Stimulated activated CD8-positive, alpha-beta memory T cell treated with anti-CD3 and anti-CD28 coated beads, Interleukin-7, amount 100 ng/mL, for 4 hours (primary cell): ENCODE measurements at places on chromosomes 16 and 17.

DNA sequence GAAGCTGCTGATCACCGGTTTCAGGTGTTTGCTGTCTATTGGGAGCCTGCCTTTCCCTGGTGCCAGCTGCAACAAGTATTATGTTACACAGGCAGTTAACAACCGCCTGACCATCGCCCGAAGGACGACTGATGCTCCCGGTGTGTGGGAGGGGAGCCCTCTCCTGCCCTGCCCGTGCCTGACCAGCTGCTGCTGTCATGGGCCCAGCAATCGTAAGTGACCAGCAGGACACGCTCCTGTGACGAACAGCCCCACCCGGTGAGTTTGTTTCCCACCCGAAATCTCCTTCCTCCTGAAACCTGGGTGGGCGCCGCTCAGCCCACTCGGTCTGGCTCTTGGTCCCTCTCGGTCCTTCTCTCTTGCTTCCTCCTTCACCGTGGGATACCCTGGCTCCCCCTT, 17.9 kb upstream of the UBE2I start:
- no peak for DNase-seq

- no peak for DNase-seq
These were observed 27.1 kb upstream of the IL21R start for GRCh38 chr16:27374804-27375425.

- no peak for DNase-seq
These were observed 2.3 kb downstream of the STAT5A start for GRCh38 chr17:42290577-42290976.

- no peak for DNase-seq
These were observed 34.3 kb upstream of the CBX4 start for GRCh38 chr17:79873583-79873982.

DNA sequence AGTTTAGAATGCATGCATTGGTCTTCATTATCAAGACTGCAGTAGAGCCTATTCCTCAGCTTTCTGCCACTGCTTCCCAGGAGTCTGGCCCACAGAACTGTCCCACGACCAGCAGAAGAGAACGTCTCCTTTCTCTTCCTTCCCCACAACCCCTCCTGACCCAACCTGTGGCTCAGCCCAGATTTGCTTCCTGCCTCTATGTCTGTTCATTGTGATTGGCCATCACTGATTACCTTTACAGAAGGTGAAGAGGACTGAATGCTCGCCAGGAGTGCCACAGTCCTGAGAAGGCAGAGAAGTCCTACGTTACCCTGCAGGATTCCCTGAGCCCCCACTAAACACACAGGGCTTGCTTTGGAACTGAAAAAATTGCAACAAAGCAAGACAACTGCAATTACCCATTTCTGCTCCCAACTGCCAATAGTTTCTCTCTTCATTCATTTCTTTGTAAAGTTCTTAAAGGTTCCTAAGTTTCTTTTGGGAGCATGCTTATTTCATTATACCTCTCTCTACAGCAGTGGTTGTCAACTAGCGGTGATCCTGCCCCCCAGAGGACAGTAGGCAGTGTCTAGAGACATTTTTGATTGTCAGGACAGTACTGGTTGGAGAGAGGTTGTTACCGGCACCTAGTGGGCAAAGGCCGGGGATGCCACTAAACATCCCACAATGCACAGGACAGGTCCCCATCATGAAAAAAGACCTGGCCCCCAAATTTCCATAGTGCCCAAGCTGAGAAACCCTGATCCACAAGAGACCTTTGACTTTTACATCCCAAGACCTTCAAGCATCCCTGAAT, 4.5 kb upstream of the NAT9 start:
- DNase-seq: no peak

- no peak for DNase-seq
These were observed 168.0 kb downstream of the AATF start for GRCh38 chr17:37116671-37117185.

- DNase-seq: no peak
These were observed 71.2 kb downstream of the OMG start for GRCh38 chr17:31225831-31226230.

DNA sequence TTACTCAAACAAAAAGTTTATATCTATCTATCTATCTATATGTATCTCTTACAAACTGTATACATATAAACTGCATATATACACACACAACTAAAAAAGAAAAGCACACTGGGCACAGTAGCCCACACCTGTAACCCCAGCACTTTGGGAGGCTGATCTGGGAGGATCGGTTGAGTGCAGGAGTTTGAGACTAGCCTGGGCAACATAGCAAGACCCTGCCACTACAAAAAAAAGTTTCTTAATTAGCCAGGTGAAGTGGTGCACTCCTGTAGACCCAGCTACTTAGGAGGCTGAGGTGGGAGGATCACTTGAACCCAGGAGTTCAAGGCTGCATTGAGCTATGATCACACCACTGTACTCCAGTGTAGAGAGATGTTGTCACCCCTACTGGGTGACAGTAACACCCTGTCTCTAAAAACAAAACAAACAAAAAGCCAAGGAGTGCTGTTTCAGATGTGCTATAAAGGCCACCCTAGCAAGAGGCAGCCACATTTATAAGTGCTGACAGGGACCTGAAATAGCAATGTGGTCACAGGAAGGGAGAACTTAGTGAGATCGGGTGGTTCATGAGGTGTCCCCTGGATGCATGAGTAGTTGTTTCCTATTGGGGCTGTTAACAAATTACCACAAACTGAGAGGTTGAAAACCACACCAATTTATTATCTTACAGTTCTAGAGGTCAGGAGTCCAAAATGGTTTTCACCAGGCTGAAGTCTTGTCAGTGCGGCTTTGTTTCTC, 4.8 kb downstream of the CD2BP2 start:
- no peak for DNase-seq

DNA sequence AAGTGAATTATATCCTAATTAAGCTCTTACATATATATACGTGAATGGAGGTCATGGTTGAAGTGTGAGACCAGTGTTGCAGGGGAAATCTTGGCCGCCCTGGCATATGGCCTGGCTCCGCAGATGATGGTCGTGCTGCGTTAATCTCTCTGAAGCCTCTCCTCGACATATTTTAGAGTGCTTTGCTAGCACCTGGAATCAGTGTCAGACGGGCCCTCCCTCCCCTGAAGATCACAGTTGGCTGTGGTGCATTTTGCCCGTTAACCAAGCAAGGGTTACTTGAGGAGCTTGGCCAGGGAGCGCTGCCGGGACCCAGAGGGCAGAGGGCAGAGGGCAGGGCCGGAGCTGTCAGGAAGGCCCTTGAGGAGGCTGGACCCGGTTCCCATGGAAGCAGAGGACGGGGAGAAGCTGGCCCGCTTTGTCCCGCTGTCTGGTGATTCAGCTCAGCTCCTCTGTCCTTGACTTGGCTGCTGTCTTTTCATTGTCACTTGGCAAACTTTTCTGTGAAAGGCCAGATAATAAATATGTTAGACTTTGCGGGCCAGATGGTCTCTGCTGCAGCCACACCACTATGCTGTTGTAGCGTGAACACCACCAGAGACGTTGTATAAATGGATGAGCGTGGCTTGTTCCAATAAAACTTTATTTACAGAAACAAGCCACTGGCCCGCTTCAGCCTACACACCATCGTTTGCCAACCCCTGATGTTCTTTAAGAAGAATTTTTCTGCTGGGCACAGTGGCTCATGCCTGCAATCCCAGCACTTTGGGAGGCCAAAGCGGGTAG, 32.3 kb downstream of the CIBAR2 start:
- no peak for DNase-seq

- no peak for DNase-seq
These were observed 2.4 kb upstream of the ACSF2 start for GRCh38 chr17:50423553-50424159.
